ENCODE measurements at places on chromosomes 5 and 9.

DNA sequence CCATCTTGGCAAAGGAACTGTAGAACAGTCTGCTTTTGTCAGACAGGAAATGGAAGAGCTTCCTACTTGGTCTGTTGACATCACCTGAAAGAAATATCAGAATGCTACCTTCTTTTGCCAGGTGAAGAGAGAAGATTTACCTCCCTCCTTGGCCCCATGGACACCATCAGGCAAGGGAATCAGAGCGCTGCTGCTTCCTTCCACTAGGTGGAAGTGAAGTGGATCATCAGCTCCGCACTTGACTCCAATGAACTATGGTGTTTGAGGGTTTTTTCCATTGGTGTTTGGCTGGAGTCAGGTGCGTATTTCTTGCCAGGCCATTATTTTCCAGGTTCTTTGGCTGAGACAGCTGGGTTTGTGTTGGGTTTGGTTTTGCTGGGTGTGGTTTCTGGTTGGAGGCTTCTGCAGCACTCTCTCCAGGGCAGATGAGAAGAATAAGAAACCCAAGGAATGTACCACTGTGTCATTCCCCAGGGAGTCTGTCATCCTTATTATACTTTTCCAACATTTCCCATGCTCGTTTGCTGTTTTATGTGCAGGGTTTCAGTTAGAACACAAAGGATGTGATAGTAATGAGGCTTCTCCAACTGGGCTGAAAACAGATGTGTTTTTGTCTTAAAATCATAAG lies 12.4 kb downstream of the SPATA31E1 start:
- DNase-seq: no peak

DNA sequence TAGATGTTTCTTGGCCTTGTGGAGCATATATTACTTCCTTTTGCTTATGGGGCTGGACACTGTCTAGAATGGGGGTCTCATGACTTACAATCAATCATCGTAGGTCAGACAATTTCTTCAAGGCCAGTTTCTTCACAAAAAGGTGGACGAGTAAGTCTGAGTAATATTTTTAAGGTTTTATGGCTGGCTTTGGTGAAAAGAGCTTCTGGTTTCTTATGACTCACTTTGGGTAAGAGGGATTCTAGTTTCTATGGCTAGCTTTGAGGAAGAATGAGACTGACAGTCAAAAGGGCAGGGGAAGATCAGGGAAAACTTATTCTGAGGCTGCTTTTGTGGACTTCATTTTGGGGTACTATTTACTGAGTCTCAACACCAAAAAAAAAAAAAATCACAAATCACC lies 2067.2 kb upstream of the C9orf72 start:
- DNase-seq: no peak

GRCh38 chr5:178341851-178342140 lies 109.2 kb upstream of the PHYKPL start:
- no peak for DNase-seq

- DNase-seq: no peak
Measured at GRCh38 chr9:109926421-109926869, 146.4 kb downstream of the PALM2AKAP2 start.

DNA sequence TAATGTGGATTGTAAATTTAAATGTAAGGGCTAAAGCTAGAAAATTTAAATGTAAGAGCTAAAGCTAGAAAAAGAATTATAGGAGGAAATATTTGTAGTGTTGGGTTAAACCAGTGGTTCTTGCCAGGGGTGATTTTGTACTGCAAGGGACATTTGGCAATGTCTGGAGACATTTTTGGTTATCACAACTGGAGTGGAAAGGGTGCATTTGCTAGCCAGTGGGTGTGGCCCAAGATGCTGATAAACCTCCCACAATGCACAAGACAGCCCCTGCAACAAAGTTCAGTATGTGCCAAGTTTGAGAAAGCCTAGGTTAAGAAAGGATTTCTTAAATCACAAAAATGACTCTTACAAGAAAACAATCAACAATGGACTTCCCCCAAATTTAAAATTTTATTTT lies 31.6 kb upstream of the ELL2 start:
- DNase-seq: no peak

GRCh38 chr5:135460246-135461033 lies 8.3 kb upstream of the TIFAB start:
- DNase-seq: no peak

- no peak for DNase-seq
Measured at GRCh38 chr9:116284518-116284917, 130.9 kb downstream of the PAPPA start.

DNA sequence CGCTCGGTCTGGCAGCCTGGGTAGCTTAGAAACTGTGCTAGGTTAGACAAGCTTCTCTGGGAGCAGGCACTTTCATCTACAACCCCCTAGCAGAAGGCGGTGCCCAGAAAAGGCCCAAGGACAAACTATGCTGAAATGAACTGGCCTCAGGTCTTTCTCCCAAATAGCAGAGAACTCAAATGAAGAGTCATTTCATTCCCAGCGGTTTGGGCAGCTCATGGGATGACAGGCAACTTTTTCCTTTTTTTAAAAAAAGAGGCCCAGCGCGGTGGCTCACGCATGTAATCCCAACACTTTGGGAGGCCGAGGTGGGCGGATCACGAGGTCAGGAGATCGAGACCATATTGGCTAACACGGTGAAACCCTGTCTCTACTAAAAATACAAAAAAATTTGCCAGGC lies 2.5 kb downstream of the RAPGEF1 start:
- no peak for DNase-seq

DNA sequence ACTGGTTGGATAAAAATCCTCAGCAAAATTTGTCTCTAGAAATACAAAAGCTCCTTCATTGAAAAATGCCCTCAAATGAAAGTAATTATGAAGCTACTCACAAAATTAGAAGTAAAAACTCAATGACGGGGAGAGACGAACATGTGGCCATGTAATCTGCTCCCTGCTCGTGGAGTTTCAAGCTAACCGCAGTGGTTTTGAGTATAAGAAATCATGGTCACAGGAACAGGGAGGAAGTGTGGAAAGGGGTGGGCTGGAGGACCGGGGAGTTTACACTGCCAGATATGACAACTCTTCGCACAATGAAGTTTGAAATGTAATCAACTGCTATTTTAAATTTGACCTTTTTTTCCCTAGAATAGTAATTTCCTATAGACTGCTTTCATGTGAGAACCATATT lies 765.4 kb upstream of the DMAC1 start:
- DNase-seq: no peak

GRCh38 chr5:90131383-90132133 lies 278.0 kb downstream of the CETN3 start:
- DNase-seq: no peak

DNA sequence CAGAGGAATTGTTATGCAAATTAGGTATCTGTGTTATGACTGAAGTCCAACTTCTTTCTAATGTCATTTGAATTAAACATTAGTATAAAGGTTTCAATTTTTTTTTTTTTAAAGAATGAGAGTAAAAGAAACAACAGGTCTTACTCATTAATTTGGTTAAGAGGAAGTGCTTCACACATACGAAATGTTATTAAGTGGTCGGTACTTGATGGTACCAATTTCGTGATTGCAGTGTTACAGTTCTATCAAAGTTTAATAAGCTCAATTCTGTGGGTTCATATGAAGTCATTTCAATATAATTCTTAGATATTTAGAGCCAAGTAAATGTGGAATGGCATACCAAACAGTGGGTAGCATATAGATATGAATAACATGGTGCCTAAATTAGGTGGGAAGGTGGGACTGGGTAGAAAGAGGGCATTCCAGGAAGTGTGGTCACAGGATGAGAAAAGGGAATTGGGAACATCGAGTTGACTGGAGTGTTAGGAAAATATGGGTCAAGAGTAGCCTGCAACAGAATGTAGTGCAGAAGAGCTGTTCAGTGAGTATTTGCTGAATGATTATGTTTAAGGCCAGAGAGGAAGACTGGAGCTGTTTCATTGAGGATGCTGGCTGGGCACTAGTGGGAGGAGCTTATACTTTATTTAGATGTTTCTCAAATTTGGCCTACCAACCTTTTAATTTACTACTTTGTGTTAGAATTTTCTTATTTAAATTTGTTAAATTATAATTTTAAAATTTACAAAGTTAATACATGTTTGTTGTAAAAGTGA lies 34.1 kb upstream of the DHFR start:
- DNase-seq: no peak

GRCh38 chr9:124749284-124749683 lies 21.8 kb downstream of the NR6A1 start:
- no peak for DNase-seq

GRCh38 chr5:160240350-160240749 lies 11.0 kb downstream of the FABP6 start:
- no peak for DNase-seq

DNA sequence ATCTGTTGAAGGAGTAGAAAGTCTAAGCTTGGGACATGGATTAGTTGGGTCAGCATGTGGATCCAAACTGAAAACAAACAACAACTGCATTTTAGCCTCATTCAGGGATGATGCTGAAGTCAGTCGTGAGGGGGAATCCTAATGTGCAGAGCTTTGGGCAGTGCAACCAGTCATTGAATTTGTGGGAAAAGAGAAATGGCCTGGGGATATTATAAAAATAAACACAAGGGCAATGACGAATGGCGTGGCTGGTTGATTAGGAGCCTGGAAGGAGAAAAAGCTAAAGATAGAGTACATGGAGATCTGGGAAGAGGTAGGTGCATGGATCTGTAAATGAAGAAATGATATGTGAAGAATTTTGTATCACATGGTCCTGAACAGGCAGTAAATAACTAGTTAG lies 477.6 kb downstream of the TLE1 start:
- no peak for DNase-seq

GRCh38 chr5:97844797-97845196 lies 661.8 kb upstream of the RIOK2 start:
- DNase-seq: no peak

All from CD4-positive, alpha-beta T cell treated with Interleukin-10 for 1 hour (primary cell).